ENCODE measurements at places on chromosomes 5 and 9.

- no peak for DNase-seq
Measured at GRCh38 chr9:97854696-97855485, 1.9 kb downstream of the FOXE1 start.

DNA sequence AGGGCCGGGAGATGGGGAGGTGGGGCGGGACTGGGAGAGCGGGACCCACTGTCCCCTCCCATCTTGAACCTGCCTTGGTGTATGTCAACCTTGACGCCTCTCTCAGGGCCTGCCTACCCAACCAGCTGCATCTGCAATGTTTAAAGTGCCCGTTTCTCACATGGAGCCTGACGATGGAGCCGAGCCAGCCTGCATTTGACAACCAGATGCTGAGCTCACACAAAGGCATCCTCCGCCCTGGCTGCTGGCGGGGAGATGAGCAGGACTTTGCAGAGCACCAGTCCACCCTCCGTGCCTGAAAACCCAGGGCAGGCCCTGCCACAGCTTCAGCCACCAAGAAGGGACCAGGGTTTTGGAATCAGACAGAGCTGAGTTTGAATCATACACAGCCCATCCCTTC lies 141.1 kb upstream of the SMIM23 start:
- DNase-seq = no peak

- DNase-seq = no peak
Measured at GRCh38 chr9:126561582-126561981, 52.1 kb upstream of the LMX1B start.

- DNase-seq = no peak
Measured at GRCh38 chr5:33379757-33380156, 61.0 kb upstream of the TARS1 start.

DNA sequence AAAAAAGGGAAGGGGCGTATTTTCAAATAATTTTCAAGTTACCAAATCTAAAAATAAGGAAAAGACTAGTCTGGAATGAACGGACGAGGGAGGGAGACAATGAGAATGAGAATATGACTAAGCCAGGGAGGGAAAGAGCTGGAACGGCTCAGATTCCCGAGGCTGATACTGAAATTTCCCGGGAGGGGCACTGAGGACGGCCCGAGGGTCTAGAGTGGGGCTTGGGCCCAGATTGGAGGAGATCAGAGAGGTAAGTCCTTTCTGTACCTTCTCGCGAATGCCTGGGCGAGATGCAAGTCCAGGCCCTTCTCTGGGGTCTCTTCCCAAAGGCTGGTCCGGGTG lies 3.4 kb upstream of the CCIN start:
- DNase-seq = no peak

- DNase-seq = no peak
Measured at GRCh38 chr5:28404363-28405071, 1366.1 kb upstream of the CDH9 start.

- no peak for DNase-seq
Measured at GRCh38 chr5:148909040-148909439, 82.6 kb downstream of the ADRB2 start.

- no peak for DNase-seq
Measured at GRCh38 chr9:120265791-120266190, 314.2 kb downstream of the CDK5RAP2 start.

DNA sequence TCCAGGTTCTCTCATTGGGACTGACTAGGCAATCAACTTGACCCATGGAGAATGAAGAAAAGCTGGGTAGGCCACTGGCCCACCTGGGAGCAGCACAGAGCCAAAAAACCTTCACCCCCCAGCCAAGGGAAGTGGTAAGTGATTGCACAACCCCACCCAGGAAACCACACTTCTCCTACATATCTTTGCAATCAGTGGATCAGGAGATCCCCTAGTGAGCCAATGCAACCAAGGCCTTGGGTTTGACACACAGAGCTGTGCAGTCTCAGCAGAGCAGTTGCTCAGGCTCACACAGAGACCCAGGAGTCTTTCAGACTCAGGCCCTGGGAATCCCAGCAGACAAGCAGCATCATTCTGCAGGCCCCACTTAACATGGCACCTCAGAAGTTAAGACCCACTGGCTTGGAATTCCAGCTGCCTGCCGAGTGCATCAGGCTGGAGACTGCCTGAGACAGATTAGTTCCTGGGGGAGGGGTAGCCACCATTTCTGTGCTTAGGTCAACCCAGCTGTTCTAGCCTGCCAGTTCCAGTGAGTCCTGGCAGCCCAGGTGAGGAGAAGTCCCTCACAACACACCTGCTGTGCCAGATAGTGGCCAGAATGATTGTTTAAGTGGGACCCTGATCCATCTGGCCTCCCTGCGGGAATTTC lies 136.4 kb downstream of the SAXO1 start:
- no peak for DNase-seq

DNA sequence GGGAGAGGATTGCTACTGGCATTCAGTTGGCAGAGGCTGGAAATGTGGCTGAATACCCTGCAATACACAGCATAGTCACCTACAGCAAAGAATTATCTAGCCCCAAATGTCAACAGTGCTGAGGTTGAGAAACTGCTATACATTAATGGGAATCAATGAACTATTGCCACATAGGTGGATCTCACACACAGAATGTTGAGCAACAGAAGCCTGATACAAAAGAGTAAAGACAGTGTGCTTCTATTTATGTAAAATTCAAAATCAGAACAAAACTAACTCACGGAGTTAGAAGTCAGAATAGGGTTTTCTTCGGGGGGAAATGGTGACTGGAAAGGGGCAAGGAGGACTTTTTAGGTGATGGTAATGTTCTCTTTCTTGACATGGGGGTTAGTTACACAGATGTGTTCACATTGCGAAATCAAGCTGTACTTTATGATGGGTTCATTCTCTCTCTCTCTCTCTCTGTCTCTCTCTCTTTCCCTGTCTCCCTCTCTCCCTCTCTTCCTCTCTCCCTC lies 45.7 kb upstream of the PANK3 start:
- no peak for DNase-seq

- no peak for DNase-seq
Measured at GRCh38 chr5:83145882-83146331, 68.6 kb downstream of the XRCC4 start.

- DNase-seq = no peak
Measured at GRCh38 chr5:80125022-80125961, 90.1 kb downstream of the THBS4 start.

DNA sequence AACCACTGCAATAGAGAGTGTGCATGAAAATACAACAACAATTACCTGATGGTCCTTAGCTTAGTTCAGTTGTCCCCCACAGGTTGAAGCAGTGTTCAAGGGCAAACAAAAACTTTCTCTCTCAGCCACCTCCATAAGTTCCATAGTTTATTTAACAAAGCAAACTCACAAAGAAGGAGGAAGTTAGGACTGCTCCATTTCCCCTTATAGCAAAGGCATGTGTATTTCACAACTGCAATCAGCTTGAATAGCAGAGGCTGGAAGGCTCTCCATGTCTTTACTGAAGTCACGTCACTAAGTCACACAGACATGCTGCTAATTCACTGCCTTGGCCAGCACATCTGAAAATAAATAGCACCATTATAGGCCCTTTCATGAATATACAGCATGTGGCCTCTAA lies 43.3 kb downstream of the DOCK8 start:
- no peak for DNase-seq

DNA sequence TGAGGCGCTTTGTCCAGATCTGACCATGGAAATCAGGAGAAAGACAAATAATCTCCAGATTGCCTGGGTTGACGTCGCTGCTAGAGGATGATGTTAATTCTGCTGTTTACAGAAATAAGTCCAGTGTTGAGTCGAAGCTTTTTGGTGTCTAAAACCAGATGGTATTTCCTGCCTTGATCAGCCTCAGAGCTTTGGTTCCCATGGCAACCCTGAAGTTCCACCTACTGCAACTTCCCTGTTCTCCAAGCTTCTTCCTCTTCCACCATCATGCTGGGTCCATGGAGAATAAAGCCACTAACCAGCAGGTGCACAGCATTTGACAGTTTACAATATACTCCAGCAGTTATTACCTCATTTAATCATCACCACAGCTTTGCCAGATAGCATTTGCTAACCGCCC lies 18.0 kb upstream of the GABBR2 start:
- DNase-seq = no peak

- DNase-seq = no peak
Measured at GRCh38 chr9:79026316-79026715, 545.4 kb upstream of the TLE4 start.

DNA sequence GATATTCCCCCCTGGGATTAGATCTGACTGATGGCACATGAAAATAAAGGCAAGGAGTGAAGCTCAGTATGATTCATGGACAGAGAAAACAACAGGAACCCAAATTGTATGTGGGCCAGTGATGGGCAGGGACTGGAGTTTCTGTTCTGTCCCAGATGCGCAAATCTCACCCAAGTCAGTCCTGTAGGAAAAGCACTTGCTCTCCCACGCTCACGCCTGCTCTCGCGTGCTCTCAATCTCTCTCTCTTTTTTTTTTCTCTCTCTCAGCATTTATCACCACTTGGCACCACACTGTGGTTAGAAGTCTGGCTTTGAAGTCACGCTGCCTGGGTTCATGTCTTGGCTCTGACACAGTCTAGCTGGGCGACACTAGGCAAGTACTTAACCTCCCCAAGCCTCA lies 106.5 kb upstream of the LRRTM2 start:
- DNase-seq = no peak

DNA sequence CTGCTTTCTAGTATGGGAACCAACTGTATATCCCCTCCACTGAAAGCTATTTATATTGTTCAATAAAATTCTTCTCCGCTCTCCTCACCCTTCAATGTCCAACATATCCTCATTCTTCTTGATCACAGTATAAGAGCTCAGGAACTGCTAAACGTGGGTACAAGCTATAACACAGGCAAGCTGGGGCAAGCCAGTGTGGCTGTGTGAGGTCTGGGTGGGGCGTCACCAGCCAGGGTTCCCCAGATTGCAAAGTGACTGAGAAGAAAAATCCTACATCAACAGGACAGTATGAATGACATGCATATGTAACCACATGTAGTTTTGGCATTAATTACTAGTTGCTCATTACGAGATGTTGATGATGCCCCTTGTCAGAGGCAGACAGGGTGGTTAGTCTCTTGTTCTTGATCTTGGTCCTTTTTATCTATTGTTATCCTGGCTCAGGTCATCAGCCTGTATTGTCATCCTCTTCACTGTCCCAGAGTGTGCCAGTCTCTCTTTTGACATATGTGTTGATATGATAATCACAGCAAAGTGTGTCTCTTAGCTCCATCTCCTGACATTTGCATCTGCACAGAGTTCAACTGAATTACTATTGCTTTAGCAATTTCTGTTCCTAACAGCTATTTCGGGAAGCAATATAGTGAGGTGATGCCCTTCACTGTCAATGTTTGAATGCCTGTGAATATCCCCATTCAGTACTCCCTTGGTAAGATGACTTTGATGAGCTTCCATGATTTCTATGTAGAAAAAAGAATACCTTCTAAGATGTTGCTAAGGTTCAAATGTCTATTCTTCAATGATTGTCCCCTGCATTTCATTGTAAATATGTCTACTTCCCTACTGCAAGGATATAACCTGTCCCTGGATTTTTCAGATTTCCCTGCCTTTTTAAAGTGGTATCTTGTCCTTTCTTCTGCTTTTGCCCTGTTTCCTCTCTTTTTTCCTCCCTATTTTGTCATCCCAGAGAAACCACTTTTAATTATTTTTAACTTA lies 140.3 kb downstream of the MAT2B start:
- no peak for DNase-seq

DNA sequence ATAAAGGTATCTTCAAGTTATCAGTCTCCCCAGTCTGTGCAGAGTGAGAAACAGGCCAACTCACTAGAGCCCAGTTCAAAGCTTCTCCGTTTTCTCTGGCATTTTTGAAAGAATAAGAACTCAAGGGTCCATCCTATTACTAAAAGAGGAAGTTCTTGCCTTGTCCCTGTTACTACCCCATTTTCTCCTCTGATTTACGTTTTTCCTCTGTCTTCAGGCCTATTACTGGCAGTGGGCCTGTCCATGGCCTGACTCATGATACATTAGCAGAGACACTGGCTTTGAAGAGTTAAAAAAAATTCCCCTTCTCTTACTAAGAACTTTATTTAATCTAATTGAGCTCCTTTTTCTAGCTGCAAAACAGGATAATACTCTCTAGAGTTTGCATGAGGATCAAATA lies 624.0 kb upstream of the KLF4 start:
- no peak for DNase-seq

DNA sequence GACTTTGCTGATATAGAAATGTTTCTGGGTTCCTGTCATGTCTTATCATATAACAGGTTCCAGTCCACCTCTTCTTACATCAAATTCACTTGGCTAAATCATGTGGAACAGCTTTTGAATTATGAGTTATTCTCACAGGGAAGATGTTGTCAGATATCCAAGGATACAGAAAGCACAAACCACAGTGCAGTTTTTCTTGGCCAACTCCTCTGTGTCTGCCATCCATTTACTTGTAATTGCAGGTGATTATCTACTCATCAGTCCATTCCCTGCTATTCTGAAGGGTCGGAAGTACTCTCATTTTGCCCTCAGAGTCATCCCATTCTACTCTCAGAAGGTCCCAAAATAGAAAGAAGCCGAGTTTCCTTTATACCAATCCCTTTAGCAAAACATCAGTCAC lies 10.0 kb downstream of the MARCHF11 start:
- DNase-seq = no peak

DNA sequence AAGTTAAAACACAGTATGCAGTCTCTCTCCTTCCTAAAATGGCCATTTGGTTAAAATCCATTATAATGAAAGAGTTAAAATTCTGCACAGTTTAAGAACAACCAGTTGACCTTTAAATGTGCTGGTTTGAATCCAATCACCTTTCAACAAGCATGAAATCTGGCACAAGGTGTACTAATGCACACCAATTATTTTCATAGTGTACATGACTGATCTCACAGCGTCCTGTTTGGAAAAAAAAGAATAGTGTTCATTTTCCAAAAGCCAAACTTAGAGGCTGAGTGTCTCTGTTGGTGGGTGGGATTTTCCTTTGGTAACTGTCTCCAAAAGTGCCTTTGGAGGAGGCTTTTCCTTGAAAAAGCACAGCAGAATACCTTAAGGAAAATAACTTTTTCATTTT lies 180.6 kb downstream of the DEPDC1B start:
- no peak for DNase-seq

- DNase-seq = no peak
Measured at GRCh38 chr9:127530206-127530941, 79.1 kb downstream of the LRSAM1 start.

- no peak for DNase-seq
Measured at GRCh38 chr9:36924757-36925432, 109.2 kb downstream of the PAX5 start.

DNA sequence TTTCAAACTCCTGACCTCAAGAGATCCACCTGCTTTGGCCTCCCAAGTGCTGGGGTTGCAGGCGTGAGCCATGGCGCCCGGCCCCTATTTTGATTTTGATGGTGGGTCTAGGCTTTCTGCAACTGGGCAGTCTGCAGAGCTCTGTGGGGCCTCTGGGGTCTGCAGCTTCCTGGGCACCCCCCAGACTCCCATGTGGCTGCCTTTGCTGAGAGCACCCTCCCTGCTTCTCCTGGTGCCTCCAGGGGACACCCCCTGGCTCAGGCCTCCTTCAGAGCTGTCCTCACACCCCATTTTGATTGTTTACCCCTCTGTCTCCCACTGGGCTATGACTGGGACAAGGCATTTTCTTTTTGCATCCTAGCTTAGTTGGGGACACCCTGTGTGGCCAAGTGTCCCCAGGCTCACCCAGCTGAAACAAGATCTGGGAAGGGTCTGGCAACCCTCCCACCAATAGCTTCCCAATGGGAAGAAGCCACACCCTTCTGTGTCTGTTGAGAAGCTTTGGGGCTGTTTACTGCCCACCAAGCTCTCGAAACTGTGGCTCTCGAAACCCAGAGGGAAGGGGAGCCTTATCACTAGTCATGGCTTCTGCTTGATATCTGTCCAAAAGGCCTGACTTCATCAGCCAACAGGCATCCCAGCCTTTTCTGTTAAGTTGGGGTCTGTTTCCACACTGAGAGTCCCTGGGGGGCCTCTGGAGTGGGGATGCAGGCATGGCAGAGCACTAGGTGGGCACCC lies 204.4 kb upstream of the IER5L start:
- DNase-seq = no peak

All from stimulated activated CD8-positive, alpha-beta memory T cell treated with anti-CD3 and anti-CD28 coated beads, Interleukin-15, amount 100 ng/mL, for 4 hours (primary cell).